ENCODE measurements at places on chromosomes 12 and 14. TPM values are rescaled to one million over a fixed set of nuclear protein-coding genes. Genes with fewer than 3 reads are reported as not detected.

The ALX1 gene
- total RNA-seq: not detected

The LIN7A gene
- total RNA-seq: 9.3 TPM

- no peak for DNase-seq
- no peak overlapping the region for H3K27ac ChIP-seq
- peaks cover 38% of the 10 kb centered on the region for H3K4me1 ChIP-seq
- H3K4me3 ChIP-seq: no peak overlapping the region
These were observed 27.6 kb upstream of the KRT78 start for GRCh38 chr12:52876372-52876771.

GRCh38 chr12:131990066-131990979 lies 40.6 kb downstream of the EP400 start:
- peaks cover 42% of the 10 kb centered on the region for H3K36me3 ChIP-seq
- H3K27me3 ChIP-seq: no peaks in the 10 kb centered on the region
- no peak overlapping the region for H3K4me3 ChIP-seq
- DNase-seq: no peak
- H3K27ac ChIP-seq: no peak overlapping the region

GRCh38 chr14:96149131-96149530 lies 55.5 kb upstream of the BDKRB2 start:
- H3K4me3 ChIP-seq: no peak overlapping the region
- no peaks in the 10 kb centered on the region for H3K36me3 ChIP-seq
- peaks cover 18% of the 10 kb centered on the region for H3K4me1 ChIP-seq

DNA sequence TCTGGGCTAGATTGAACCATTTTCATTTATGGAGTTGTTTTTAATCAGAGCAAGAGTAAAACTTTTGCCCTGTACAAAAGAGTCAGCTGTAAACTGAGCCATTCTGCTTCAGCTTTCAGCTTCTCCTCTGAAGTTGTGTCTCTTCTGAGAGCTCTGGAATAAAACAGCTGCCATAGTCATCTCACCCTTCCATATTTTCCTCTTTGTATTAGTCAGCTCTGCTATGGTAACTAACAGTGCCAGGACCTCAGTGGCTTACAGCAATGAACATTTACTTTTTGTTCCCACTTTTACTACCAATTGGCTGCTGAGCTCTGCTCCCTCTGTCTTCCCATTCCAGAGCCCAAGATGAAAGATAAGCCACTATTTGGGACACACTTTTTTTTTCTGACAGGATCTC lies 178.5 kb downstream of the DAD1 start:
- no peak overlapping the region for H3K27ac ChIP-seq
- no peaks in the 10 kb centered on the region for H3K36me3 ChIP-seq
- H3K27me3 ChIP-seq: no peaks in the 10 kb centered on the region
- no peaks in the 10 kb centered on the region for H3K4me1 ChIP-seq
- no peak overlapping the region for H3K4me3 ChIP-seq

DNA sequence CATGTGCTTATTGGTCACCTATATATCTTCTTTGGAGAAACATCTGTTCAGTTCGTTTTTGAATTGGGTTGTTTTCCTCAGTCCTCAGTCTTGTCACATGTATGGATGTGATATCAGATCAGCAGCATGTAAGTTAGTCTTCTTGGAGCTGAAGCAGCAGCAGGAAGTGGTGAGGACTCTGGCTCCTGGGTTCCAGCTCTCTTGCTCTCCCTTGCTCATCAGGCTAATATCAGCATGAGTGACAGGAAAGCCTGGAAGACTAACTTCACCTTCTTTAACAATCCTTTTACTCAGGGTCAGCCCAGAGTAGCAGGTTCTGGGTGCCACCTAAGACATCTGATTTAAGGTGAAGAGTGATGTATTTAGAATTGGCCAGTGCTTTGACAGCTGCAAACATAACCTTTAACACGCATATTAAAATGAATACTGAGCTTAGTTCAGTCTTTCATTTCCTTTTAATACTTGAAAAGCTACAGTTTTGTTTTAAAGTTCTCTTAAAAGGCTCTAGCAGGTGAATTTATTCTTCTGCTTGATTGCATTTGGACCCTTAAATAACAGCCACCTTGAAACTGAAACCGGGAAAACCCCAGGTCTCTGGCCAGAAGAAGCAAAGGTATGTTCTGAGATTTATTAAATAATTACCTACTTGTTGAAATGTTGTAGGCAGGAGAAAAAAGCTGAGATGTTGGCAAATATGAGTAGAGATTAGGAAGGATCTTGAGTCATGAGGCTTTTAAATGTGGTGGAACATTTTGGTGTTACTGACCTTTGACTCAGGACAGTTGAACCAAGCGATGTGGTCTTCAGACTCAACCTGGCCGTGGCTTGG lies 54.3 kb downstream of the DRAM1 start:
- H3K27me3 ChIP-seq: no peaks in the 10 kb centered on the region
- H3K27ac ChIP-seq: no peak overlapping the region
- no peaks in the 10 kb centered on the region for H3K36me3 ChIP-seq
- DNase-seq: no peak

DNA sequence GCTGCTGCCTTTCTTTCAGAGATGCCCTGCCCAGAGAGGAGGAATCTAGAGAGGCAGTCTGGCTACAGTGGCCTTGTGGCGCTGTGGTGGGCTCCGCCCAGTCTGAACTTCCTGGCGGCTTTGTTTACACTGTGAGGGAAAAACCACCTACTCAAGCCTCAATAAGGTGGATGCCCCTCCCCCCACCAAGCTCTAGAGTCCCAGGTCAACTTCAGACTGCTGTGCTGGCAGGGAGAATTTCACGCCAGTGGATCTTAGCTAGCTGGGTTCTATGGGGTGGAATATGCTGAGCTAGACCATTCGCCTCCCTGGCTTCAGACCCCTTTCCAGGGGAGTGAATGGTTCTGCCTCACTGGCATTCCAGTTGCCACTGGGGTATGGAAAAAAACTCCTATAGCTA lies 25.6 kb downstream of the SPATA7 start:
- no peak overlapping the region for H3K27ac ChIP-seq
- no peak overlapping the region for H3K4me3 ChIP-seq
- no peaks in the 10 kb centered on the region for H3K27me3 ChIP-seq
- DNase-seq: no peak
- H3K36me3 ChIP-seq: peaks cover 21% of the 10 kb centered on the region
- no peaks in the 10 kb centered on the region for H3K4me1 ChIP-seq

DNA sequence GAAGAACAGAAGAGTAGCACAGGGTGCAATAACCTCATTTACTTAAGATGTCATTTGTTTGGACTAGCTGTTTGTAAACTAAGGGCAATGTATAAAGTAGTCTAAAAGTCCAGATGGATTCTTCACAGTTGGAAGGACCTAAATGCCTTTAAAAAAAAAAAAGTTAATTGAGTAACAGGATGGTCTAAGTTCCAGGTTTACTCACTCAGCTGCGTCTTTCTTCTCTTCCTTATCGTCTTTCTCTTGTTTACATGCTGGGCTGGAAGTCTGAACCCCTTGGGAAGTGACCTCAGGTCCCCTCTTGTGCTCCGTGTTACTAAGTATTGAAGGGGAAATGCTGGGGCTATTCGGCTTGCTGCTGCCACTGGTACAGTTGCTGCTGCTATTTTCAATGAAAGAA lies 82.5 kb downstream of the SH2B3 start:
- no peak for DNase-seq
- no peak overlapping the region for H3K27ac ChIP-seq
- no peak overlapping the region for H3K4me3 ChIP-seq
- H3K4me1 ChIP-seq: peaks cover 17% of the 10 kb centered on the region
- no peaks in the 10 kb centered on the region for H3K27me3 ChIP-seq

- peaks cover 6% of the 10 kb centered on the region for H3K4me1 ChIP-seq
- no peak for DNase-seq
- H3K4me3 ChIP-seq: no peak overlapping the region
- no peaks in the 10 kb centered on the region for H3K27me3 ChIP-seq
- H3K27ac ChIP-seq: no peak overlapping the region
These were observed 729.7 kb upstream of the USP15 start for GRCh38 chr12:61530456-61530855.

- no peak overlapping the region for H3K27ac ChIP-seq
- no peak overlapping the region for H3K4me3 ChIP-seq
- no peaks in the 10 kb centered on the region for H3K27me3 ChIP-seq
These were observed 4.4 kb upstream of the M6PR start for GRCh38 chr12:8953773-8954402.

GRCh38 chr12:30902001-30902400 lies 24.5 kb upstream of the TSPAN11 start:
- H3K4me1 ChIP-seq: no peaks in the 10 kb centered on the region
- H3K4me3 ChIP-seq: no peak overlapping the region
- H3K27ac ChIP-seq: no peak overlapping the region
- no peak for DNase-seq

DNA sequence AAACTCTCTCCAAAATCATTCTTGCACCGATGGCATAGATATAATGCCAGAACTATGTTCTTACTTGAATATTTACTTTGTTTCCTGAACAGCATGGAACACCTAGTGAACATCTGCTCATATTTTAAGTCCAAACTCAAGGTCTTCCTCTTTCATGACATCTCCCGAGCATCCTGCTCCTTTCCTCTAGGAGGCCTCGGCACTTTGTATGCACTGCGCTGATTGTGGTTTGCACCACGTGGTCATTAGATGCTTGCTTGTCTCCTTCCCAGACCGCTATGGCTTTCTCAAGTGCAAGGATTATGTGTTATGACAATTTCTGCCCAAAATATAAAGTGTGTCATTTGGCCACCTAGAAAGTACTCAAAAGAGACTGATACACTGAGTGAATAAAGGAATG lies 912.0 kb downstream of the GALC start:
- no peaks in the 10 kb centered on the region for H3K4me1 ChIP-seq
- no peak for DNase-seq
- H3K4me3 ChIP-seq: no peak overlapping the region
- no peaks in the 10 kb centered on the region for H3K27me3 ChIP-seq

- DNase-seq: no peak
- no peaks in the 10 kb centered on the region for H3K4me1 ChIP-seq
- H3K36me3 ChIP-seq: no peaks in the 10 kb centered on the region
- no peak overlapping the region for H3K27ac ChIP-seq
- H3K4me3 ChIP-seq: no peak overlapping the region
- H3K27me3 ChIP-seq: no peaks in the 10 kb centered on the region
These were observed 45.6 kb downstream of the FANCM start for GRCh38 chr14:45181329-45181728.

GRCh38 chr12:21773263-21773741 lies 1.2 kb downstream of the KCNJ8 start:
- peak overlapping the region; percentile 92 for H3K27ac ChIP-seq
- no peak for DNase-seq
- H3K27me3 ChIP-seq: no peaks in the 10 kb centered on the region
- H3K36me3 ChIP-seq: no peaks in the 10 kb centered on the region
- H3K4me1 ChIP-seq: peaks cover 13% of the 10 kb centered on the region
